ENCODE measurements at places on chromosomes 7 and 10. TPM values are rescaled to one million over a fixed set of nuclear protein-coding genes. Genes with fewer than 3 reads are reported as not detected.

SCART1 gene
- 0.49 TPM for total RNA-seq

RHOBTB1 gene
- 62.1 TPM for total RNA-seq

DOCK1 gene
- total RNA-seq, result 139 TPM

DLX6 gene
- total RNA-seq, result not detected

NPC1L1 gene
- total RNA-seq, result not detected

GRM3 gene
- total RNA-seq, result not detected

ANAPC16 gene
- 48.4 TPM for total RNA-seq

CCL24 gene
- total RNA-seq, result not detected

PON3 gene
- 0.31 TPM for total RNA-seq

LIPJ gene
- total RNA-seq, result under 0.01 TPM

TAS2R3 gene
- 0.97 TPM for total RNA-seq

PNLIPRP3 gene
- not detected for total RNA-seq

CALML5 gene
- not detected for total RNA-seq

MRLN gene
- not detected for total RNA-seq

DHX32 gene
- 40.3 TPM for total RNA-seq

NODAL gene
- not detected for total RNA-seq

NEURL1 gene
- total RNA-seq, result 0.06 TPM

NACAD gene
- 0.32 TPM for total RNA-seq

LIPN gene
- total RNA-seq, result not detected

MCMBP gene
- 41.8 TPM for total RNA-seq

SPDYE8 gene
- not detected for total RNA-seq

CALHM1 gene
- total RNA-seq, result not detected

THSD7A gene
- 27.2 TPM for total RNA-seq

TRIM73 gene
- total RNA-seq, result 0.88 TPM

CD36 gene
- 288 TPM for total RNA-seq

CEP41 gene
- 6.5 TPM for total RNA-seq

NRP1 gene
- 165 TPM for total RNA-seq

SLC37A3 gene
- total RNA-seq, result 29.8 TPM

FRMD4A gene
- total RNA-seq, result 64.4 TPM

FKBP9 gene
- total RNA-seq, result 161 TPM

ADRA2A gene
- total RNA-seq, result 0.16 TPM

HABP2 gene
- total RNA-seq, result not detected

DNAJC12 gene
- 3.9 TPM for total RNA-seq

Data from bladder microvascular endothelial cell (primary cell).